ENCODE measurements at places on chromosomes 13 and 19.

GRCh38 chr13:67557642-67558241 lies 327.6 kb upstream of the PCDH9 start:
- DNase-seq = no peak

DNA sequence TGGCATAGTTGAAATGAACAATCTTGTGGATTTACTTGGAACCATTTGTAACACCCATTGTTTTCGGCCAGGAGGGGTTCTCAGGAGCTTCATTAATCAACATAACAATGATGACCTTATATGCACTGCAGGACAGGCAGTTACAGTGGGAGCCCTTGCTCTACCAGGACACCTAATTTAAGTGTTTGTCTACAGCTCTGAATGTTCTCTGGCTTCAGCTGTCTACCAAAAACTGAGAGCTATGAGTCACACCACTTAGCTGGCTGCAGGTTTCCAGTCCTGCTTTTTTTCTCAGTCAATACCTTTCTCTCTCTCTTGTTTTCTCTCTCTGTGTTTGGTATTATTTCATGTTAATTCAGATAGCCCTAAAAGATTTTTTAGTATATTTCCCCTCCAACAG lies 105.4 kb upstream of the MBNL2 start:
- DNase-seq = no peak

GRCh38 chr13:39364947-39365468 lies 238.0 kb downstream of the LHFPL6 start:
- DNase-seq = peak; percentile 38

DNA sequence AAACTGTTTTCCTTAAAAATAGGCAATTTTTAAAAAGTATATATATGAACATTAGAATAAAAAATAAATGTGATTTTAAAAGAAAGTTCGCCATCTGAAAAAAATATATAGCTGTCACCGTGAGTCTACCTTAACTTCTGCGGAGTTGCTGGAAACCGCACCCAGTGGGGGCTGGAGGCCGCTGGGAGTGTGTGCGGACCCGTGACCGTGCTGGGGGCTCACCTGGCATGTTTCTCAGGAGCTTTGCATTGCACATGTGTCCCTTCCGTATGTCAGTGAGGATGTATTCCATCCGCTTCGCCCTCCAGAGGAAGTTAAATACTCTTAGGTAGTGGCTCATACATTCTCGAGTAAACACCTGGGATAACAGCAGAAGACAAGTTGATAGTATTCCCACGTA lies 71.7 kb downstream of the TUBGCP3 start:
- no peak for DNase-seq

DNA sequence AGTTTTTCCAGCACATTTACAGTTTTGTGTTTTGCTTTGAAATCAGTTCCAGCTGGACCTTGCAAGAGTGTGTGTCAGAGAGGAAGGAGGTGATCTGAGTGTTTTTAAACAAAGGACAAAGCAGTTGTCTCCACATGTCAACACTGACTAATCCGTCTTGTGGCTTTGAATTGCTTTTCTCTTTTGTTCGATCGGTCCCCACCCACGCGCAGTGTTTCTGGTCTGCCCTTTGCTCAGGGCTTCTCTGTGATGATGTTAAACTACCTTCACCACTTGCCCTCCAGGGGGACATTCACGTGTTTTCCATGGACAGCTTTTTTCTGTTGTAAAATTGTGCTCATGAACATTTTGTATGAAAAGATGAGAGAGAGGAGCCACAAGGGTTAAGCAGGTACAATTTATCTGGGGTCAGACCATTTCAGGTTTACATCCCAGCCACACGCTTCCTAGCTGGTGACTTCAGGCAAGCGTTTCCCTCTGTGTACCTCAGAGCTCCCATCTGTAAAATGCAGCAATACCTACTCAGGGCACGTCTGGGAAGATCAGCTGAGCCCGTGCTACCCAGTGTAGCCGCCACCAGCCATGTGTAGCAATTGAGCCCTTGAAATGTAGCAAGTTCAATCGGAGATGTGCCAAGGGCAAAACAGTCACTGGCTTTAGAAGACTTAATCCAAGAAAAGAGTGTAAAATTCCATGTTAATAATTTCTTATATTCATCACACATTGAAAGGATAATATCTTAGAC lies 13.5 kb upstream of the PLA2G4C start:
- peak; percentile 60 for DNase-seq

- no peak for DNase-seq
Measured at GRCh38 chr13:110518571-110518970, 43.0 kb downstream of the RAB20 start.

- no peak for DNase-seq
Measured at GRCh38 chr19:1746401-1747284, 6.7 kb upstream of the ONECUT3 start.

GRCh38 chr19:4983346-4984105 lies 14.6 kb downstream of the KDM4B start:
- DNase-seq = no peak

GRCh38 chr13:88507909-88508308 lies 836.7 kb downstream of the SLITRK5 start:
- no peak for DNase-seq

DNA sequence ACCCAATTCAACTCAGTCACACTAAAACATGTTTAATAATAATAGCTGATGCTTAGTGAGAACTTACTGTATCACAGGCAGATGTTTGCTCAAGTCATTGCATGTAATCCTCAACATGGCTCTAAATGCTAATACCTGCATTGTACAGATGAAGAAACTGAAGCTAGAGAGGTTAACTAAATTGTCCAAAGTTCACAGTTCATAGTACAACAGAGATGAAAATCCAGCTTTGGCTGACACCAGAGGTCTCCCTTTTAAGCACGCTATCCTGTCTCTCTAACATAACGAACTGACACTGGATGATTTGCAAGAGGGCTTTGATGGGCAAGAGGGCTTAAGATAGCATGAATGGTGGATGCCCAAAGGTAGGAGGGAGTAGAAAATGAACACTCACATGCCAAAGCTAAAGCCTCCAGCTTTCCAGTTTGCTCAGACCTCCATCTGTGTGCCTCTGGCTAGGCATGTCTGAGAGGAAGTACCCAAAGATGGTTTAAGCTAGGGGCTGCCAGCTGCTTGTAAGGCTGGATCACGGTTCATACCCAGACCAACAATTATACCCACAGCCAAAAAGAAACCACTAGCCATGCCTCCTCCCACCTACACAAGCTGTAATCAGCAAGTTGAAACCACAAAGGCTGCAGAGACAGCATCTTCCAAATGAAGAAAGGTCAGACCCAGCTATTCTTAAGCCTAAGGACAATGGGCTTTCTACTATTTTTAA lies 196.9 kb upstream of the UBL3 start:
- no peak for DNase-seq

GRCh38 chr13:50355797-50356196 lies 340.6 kb downstream of the KCNRG start:
- DNase-seq = no peak

DNA sequence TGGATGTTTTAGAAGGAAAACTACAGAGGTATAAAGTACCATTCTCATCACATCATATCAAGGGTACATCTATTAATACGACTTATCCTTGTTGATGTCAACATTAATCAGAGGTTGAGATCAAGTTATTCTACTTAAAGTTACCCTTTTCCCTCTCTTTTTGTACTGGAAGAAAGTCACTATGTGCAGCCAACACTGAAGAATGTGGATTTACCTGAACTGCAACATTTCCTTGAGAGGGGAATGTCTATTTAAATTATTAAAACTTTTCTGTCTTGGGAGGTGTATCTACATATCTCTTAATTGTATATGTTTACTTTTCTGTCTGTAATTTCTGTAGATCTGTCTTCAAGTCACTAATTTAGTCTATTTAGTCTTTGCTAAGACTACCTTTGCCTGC lies 2.5 kb upstream of the FBXL3 start:
- DNase-seq = no peak

DNA sequence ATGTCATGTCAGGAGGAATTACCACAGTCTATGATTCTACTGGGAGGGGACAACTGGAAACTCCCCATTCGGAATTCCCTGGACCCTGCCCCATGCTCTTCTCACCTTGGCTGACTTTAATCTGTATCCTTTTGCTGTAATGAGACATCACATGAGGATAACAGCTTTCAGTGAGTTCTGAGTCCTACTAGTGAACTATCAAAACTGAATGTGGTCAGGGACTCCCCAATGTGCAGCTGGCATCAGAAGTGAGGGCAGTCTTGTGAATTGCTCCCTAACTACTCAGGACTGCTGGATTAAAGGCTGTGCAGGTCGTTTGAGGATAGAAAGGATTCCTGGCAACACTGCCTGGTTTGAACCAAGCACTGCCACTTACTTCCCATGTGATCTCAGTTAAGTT lies 15.2 kb downstream of the SIGLEC7 start:
- no peak for DNase-seq

GRCh38 chr19:45154064-45154827 lies 6.5 kb downstream of the NKPD1 start:
- no peak for DNase-seq

DNA sequence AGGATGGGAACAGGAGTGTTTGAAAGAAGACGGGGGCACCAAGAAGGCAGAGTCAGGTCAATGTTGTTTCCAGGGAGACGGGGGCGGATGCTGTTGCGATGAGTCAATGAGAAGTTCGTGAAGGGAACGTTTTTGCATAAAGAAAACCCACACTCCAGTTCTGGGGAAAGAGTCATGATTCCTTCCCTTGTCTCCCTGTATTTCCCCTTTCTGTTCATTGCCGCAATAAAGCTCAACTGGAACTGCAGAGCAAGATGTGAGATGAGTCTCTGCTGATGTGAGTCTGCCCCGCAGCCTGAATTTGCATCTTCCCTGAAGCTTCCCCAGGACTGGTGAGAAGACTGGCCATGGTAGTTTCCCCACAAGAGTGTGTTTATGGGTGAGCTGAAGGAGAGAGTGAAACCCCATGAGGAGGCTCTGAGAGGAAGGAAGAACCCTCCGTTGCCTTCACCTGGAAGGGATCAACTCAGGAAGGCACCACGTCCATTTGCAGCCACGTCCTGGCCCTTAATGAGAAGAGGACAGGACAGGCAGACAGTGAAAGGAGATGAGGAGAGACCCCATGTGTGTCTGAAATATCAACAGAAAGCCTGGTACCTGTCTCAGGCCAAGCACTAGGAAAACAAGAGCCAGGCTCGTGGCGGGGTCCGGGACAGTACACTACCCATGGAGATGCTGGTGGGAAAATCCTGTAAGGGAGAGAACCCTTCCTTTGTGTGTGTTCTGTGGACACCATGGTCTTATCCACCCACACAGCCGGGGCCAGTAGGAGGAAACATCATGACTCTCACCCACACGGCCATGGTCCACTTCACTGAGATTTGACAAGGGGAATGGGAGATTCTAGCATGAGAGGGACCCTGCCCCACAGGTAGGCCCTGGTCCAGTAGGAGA lies 13.7 kb downstream of the LILRA1 start:
- DNase-seq = no peak

DNA sequence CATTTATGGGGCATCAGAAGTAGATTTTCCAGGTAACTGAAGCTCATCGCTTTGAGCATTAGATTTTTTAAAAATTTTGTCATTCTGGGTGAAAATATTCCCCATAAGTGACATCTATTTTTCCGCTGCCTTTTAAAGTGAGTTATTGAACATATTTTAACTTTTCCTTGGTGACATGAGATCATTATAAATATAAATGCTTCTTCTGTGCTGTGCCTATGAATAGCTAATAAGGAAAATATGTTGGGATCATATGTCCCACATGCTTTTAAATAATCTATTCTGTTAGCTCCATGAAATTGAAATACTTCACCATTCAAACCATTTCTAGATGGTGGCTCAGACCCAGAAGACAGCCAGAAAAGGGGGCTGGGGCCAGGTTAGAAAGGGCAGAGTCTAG lies 14.1 kb downstream of the ATP7B start:
- DNase-seq = no peak

- no peak for DNase-seq
Measured at GRCh38 chr13:109735436-109735966, 50.9 kb downstream of the IRS2 start.

GRCh38 chr13:104085611-104086010 lies 1019.4 kb upstream of the SLC10A2 start:
- DNase-seq = no peak

DNA sequence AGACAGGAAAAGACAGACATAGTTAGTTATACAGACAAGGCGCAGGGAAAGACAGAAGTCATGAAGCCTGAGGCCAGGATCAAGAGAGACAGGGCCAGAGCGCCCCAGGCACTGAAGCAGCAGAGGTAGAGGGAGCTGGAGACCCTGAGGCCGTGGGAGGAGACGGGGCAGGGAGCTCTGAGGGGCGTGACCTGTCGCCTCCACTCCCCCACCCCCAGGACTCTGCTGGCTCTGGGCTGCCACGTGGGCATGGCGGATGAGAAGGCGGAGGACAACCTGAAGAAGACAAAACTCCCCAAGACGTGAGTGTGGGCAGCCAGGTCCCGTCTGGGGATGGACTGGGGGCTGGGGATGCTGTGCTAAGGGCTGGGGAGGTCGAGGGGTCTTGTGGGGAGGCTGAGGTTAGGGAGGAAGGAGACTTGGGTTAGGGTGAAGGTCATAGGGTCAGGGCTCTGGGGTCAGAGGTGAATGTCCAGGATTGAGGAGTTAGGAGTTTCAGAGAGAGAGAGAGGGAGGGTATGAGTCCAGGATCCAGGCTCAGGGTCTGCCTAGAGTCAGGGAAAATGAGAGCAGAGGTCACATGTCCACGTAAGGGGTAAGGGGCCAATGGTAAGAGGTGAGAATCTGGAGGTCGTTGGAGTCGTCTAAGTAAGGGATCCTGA lies 31.1 kb downstream of the RYR1 start:
- no peak for DNase-seq

DNA sequence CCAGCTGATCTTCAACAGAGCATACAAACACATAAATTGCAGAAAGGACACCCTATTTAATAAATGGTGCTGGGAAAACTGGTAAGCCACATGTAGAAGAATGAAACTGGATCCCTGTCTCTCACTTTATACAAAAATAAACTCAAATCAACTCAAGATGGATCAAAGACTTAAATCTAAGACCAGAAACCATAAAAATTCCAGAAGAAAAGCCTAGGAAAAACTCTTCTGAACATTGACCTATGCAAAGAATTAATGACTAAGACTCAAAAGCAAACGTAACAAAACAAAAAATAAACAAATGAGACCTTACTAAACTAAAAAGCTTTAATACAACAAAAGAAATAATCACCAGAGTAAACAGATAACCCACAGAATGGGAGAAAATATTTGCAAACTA lies 74.5 kb upstream of the ABCC4 start:
- no peak for DNase-seq

DNA sequence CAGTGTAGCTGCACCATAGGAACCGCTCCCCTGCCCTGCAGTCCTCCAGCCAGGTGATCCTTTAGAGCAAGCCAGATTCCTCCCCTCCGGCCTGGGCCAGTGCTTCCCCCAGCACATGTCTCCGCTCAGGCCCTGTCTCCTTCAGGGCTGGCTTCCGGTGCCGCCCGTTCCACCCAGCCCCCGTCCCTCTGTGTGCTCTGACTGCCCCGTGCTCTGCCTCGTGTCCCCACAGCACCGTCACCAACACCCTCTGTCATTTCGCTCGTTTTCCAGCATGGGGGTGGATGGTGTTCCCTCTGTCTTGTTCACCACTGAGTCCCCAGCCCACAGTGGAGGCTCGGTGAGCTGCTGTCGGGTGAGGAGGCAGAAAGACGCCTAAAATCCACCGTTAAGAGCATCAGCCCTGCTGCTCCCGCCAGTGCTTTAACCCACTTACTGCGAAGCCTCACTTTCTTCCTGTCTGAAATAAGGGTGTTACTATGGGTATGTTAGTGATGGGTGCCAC lies 54.5 kb downstream of the TSSK6 start:
- DNase-seq = no peak

Data from kidney epithelial cell (primary cell).